ELR (cell line): ENCODE measurements at places on chromosomes 16 and 17.

GRCh38 chr17:15926039-15926740, 18.7 kb upstream of the ADORA2B start:
- no peak for DNase-seq

DNA sequence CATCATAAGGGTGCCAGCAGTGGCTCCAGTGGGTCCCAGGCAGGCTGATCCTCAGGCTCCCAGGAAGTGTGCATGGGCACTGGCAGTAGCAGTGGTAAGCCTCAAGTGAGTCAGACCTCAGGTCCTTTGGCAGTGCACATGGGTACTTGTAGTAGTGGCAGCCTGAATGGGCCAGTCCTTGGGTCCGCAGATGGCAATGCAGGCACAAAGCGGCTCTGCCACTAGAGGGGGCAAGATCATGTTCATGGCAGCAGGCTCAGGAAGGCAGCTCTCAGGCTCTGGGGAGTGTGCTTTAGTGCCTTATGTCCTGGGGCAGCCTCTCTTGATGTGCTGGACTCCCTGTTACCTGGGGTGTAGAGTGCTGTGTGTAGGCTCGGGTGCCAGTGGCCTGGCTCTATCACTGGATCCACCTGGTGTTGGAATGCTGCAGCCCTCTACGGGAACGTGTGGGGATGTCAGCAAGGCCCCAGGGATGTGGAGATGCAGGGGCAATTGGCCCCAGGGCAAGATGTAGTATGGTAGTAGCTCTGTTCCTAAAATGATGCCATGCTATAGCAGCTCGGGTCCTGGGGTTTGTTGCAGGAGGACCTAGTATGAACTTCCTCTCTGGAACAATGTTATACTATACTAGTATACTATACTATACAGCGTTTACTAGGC, 11.0 kb downstream of the ACSM3 start:
- DNase-seq, result peak; percentile 71

DNA sequence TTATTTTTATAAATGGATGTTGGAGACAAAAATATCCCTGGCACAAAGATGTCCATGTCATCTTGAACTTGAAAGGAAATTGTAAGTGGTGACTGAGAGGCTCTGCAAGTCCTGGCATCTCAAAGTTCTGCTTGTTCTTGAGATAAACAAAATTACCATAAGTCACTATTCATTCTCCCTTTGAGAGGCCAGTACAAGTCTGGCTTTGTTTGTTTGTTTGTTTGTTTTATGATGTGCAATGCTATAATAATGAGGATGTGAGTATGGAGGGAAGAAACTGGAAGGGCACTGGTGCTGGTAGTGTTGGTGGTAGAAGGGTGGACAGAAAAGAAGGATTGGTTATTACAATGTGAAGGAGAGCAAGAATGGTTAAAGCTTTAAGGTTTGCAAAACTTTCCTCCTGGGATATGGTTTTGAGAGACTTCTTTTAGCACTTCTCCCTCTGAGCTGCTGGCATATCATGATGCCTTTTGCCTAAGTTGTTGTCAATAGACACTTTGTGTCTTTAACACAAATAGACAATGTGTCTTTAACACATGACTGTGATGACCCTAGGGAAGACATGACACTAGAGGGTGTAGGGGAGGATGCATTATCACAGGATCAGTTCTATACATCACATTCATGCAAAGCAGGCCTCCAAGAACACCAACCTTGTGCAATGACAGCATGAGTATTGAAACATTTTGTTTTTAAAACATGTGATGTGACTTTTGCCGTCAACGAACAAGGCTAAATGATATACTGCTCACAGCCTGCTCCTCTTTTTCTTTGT, 880.5 kb upstream of the GOT2 start:
- no peak for DNase-seq

- DNase-seq, result peak; percentile 14
Measured at GRCh38 chr17:21376081-21376758, at the start of gene KCNJ12. TSS of gene KCNJ12 (plus strand) at chr17:21376357. CDS start at chr17:21415343, 38,986 bp downstream.

GRCh38 chr16:3035972-3036725, 595 bp downstream of the BICDL2 start:
- DNase-seq, result no peak

GRCh38 chr17:58968426-58969061, 138.1 kb downstream of the TRIM37 start:
- no peak for DNase-seq

- DNase-seq, result no peak
Measured at GRCh38 chr16:54847207-54847606, 83.5 kb upstream of the IRX5 start.

DNA sequence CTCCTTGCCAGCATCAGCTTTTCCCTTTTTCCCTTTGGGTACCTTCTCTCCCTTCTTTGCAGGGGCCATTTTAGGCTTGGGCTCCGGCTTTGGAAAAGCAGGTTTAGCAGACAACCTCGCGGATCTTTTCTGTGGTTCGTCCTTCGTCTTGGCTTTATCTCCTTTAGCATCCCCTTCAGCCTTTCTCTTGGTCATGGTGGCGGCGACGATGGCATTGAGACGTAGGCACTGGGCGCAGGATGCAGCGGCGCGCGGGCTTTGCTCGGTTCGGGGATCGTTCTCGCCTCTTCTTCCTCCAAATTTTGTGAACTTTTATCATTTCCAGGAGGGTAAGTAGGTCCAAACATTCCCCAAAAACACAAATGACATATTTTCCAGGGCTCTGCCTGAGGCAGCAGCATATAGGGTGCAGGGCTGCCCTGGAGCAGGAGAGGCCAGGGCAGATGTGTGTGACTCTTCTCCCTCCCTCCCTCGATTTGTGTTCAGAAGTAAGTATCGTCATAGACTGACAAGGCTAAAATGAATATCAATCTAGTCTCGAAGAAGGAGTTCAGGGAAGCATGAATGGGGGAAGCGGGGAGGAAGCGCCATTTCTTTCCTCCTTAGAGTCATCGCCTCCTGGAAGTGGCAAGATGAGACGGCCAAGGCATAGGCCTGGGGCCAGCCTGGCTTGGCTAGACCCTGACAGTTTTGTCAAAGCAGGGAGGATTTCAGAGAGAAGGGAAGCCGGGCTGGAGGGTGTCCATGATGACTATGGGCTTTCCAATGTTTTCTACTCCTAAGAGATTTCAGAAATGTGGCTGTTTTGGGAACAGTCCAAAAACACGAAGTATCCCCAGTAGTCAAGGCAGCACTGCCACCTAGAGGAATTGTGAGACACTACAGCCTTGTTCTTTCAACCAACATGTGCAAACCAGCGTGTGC, 13.2 kb downstream of the CHCT1 start:
- peak; percentile 93 for DNase-seq

DNA sequence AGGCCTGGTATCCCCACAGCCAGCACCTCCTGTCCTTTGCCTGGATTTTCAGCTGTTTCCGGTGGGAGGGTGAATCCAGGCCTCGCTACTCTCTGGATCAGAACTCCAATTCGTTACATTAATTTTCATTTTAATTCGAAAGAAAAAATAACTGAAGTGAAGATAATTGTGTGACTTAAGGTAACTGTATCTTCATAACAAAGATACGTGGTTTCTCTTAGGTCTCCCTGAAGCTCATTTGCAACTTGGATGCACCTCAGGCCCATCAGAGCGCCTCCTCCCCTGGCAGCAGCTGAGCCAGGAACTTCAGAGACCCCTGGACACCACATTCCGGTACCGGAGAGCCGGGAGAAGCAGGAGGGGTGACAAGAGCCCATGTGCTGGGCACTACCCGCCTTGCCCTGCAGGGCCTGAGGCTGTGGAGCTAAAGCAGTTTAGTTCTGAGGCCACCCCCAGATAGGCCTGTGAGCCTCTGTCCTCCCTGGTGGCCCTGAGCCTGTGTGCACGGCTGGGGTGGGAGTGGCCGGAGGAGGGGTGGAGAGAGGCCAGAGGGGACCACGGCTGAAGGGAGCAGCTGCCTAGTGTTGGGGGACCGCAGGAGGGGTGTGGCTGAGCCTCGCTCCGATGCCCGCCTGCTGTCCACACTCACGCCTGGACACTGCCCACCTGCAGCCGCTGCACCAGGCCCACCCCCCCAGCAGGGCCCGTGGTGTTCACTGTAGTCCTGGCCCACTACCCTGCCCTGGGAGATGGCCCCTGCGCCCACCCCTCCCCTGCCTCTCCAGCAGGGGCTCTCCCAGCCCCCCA, 11.4 kb upstream of the DUS1L start:
- DNase-seq, result no peak

DNA sequence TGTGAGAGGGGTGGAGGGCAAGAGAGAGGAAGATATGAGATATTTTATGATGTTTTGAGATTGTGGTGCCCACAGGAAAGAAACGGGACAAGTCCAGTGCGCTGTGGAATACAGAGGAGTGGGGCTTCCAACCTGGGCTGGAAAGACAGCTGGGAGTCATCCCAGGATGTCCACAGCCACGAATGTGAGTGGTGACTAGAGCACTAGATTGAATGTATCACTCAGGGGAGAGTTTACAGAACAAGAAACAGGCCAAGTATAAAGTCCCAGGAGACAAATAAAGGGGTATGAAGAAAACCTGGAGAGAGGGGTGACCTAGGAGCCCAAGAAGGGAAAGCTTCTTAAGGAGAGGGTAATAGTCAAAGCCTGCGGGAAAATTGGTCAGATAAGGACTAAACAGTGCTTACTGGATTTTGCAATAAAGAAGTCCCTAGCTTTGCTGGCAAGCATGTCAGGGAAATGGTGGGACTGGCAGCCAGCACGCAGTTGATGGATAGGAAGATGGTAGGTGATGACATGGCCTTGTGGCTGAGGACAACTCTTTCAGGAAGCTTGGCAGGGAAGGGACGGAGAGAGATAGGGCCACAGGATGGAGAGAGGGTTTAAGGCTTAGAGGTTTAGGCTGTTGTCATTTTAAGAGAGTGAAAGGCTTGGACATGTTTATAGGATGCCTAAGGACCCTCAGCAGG, 114.5 kb downstream of the AXIN2 start:
- no peak for DNase-seq

- DNase-seq, result no peak
Measured at GRCh38 chr17:76920364-76921139, 52.3 kb downstream of the MGAT5B start.

GRCh38 chr16:85556456-85557082, 56.6 kb upstream of the GSE1 start:
- peak; percentile 52 for DNase-seq

GRCh38 chr16:27474921-27475320, 72.9 kb downstream of the IL21R start:
- no peak for DNase-seq

GRCh38 chr17:896953-897661, 82.5 kb downstream of the NXN start:
- DNase-seq, result no peak

- peak; percentile 25 for DNase-seq
Measured at GRCh38 chr17:78438694-78439325, 60.4 kb downstream of the PGS1 start.

DNA sequence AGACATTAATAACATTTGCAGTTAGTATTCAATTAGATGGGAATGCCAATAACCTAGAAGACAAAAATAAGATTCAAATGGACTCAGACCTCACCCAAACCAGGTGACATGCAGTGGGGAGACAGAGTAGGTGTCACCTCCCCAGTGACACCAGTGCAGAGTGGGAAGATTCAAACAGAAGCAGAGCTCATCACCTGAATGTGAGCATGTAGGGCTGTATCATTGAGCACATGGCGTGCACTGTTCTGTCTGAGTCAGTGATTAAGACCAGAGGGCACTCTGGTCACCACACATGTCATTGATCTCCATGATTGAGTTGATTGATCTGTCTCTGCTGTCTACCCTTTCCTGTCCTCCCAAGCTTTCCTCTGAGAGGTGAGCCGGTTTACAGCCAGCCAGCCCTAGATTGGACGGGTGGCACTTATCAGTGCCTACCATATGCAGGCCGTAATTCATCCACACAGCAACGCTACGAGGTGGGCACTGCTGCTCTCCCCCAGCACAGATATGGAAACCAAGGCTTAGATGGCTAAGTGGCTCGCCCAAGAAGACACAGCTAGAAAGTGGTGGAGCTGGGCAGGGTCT, 34.0 kb downstream of the RHBDL3 start:
- no peak for DNase-seq

DNA sequence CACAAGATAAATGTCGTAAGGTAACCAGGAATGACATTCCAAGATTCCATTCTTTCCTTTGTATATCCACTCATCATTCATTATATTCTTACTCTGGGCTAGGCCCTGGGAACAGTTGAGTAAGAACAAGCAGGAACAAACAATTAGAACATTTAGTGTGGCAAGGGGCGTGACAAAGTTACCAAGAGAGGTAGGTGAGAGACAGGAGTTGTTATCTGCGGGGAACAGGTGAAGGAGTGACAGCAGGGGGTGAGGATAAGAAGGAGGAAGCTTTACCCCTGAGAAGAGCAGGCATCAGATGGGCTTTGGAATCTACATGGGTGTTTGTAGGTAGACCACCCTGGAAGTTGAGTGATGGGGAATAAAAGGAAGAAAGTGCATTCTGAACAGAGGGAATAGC, 568.9 kb downstream of the WWOX start:
- no peak for DNase-seq

DNA sequence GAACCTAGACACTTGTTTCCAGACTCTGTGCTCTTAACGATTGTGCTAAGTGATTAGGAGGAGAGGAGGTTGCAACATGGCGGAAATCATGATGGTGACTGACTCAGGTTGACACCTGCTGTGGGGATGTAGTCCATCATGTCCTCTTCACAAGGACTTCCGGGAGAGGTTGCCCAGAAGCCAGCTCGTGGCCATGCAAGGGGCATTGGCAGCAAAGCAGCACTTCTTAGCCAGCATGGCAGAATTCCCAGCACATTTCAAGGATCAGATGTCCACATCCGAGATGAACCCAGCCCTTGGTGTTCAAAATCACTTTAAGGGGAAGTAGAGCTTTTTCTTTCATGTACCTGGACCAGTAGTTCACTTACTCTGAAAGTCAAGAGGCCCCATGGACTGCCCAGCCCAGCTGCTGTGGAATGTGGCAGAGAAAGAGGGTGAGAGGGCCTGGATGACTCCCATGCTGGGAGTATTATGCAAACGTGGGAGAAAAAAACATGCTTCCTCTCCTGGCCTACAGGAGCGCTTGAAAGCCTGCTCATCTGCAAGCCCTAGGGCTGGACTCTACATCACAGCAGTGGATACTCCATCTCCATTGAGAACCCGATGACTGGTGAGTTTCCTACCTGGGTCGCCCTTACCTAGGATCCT, 65.5 kb downstream of the IRX6 start:
- no peak for DNase-seq

GRCh38 chr16:76729525-76729924, 452.3 kb downstream of the CNTNAP4 start:
- DNase-seq, result no peak

DNA sequence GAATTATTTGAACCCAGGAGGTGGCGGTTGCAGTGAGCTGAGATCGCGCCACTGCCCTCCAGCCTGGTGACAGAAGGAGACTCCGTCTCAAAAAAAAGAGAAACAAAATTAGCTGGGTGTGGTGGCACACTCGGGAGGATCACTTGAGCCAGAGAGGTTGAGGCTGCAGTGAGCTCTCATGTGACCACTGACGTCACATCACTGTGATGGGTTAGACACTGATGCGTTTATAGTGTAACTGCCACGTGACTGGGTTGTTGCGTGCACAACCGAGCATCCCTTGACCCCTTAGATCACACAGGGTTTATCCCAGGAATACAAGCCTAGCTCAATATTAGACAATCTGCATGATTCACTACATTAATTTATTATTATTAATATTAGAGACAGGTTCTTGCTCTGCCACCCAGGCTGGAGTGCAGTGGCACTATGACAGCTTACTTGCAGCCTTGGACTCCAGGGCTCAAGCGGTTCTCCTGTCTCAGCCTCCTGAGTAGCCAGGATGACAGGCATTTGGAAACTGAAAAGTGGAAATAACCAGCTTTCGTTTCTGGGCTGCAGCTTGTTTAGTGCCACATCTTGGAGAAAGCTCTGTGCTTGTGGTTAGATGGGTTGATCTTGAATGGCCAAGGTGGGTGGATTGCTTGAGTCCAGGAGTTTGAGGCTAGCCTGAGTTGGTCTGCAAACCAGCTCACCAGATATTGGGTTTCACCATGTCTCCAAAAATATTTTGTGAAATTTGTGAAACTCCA, 26.4 kb upstream of the ABR start:
- DNase-seq, result no peak
